HT-29 (cell line): ENCODE measurements at places on chromosomes 5 and 9.

GRCh38 chr5:35880156-35880555 is 23.5 kb downstream of the IL7R start:
- no peak for DNase-seq

- DNase-seq, result peak; percentile 96
These were observed 10.5 kb downstream of the OR1K1 start for GRCh38 chr9:122810306-122810946.

GRCh38 chr9:78808048-78808447 is 511.1 kb downstream of the PSAT1 start:
- no peak for DNase-seq

DNA sequence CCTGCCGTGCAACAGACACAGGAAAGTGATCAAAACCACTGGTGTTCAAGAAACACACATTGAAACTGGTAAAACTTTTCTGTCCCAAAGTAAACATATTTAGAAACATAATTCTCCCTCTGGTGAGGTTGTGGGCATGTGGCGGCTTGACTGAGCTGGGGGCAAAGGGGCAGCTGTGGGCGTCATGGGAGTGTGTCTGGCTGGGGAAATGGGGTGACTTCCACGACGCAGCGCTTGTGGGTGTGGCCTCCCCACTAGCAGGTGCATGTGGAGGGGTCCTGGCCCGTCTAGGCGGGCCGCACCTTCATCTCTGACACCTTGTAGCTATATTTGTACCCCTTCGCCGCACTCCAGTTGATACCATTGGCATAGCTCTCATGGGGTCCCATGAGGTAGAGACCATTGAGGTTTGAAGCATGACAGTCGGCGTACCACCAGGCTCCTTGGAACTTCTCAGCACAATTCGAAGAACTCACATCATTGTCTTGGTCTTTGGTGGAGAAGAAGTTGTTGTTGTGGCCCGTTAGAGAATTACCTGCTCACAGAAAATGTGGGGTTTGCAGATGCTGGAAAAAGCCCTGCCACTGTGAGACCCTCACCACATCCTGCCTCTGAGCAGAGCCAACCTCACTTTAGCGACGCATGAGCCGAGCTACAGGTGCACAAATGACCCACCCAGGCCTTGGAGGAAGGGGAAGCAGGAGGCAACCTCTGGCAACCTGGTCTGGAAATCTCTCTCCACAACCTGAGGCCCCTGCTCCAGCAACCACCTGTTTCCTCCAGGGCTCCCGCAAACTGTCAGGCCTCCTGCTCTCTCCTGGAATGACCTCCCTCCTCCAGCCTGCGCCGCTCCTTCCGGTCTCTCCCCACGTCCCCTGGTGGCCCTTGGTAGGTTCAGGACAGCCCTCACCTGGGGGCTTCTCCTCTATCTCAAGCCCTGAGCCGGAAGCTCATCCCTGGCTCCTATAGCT is 7.9 kb downstream of the FCN1 start:
- no peak for DNase-seq

DNA sequence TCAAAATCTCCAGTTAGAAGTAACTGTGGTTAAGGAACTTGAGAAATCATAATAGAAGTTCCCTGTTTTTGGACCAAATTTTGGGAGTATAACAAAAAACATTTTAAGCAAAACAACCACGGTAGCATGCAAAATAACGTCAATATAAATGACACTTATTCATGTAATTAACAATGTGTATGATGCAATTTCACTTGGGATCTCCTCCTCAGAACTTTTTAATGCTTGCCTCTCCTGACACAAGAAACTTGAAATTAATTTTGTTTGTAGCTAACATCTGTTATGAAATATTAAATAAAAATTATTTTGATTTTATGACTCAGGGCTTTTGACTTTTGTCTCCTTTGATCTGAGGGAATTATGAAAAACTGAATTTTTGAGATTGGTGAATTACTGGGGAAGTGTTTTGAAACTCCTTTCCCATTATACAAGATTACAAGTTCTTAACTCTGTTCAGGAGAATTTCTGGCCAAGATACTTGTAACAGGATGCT is 149.7 kb downstream of the ATP10B start:
- DNase-seq, result no peak
